ENCODE measurements at places on chromosomes 5 and 9.

- no peak for DNase-seq
These were observed 155.5 kb upstream of the WWC1 start for GRCh38 chr5:168135897-168136296.

DNA sequence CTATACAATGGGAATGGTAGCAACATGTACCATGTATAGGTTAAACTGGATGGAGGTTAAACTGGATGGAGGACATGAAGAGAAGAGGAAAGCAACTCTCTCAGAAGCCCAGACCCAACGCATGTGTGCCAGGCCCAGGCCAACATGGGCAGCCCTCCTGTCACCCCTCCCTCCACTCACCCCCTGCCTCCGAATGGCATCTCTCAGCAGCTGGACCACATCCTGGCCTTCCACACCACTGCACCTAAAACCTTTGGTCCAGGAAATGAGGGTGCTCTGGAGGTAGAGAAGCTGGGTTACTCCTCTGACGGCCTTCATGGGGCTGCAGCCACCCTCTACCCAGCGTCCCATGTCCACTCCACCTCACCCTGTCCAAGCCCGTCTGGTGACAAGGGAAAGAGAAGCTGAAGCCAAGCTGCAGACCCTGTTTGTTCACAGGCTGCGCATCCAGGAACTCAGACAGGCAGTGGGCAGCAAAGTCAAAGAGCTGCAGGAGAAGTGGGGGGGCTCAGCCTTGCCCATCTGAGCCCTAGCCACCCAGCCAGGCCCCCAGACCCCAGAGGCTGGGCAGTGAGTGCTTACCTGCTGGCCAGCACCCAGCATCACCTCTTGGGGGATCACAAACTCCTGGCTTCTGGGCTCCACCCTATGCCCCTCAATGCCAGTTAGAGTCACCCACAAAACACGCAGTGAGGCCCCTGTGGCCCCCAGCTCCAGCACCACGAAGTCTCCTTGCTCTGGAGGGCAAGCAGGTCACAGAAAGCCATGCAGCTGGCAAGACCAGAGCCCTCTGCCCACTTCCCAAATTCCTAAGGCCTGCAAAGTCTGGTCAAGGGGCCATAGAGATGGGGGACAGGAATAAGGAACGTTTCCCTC lies 8.5 kb downstream of the HK3 start:
- no peak for DNase-seq

- no peak for DNase-seq
These were observed 67.1 kb downstream of the SIL1 start for GRCh38 chr5:139131062-139131461.

DNA sequence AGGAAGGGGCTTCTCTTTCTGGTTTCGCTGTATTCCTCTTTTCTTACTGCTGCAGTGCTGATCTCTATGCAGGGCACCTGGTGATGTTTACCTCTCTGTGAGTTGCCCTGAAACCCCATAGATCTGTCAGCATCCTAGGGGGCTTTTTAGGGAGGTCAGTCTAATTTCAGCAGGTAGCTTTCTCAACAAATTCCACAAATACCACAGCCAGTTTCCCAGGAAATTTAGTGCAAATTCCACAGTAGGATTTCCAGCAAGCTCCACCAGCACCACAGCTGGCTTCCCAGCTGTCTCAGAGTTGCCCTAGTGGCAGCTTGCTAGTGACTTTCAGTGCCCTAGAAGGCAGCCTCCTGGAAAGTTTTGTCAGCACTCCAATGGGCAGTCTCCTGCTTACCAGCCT lies 379.1 kb upstream of the SMC2 start:
- DNase-seq = no peak

DNA sequence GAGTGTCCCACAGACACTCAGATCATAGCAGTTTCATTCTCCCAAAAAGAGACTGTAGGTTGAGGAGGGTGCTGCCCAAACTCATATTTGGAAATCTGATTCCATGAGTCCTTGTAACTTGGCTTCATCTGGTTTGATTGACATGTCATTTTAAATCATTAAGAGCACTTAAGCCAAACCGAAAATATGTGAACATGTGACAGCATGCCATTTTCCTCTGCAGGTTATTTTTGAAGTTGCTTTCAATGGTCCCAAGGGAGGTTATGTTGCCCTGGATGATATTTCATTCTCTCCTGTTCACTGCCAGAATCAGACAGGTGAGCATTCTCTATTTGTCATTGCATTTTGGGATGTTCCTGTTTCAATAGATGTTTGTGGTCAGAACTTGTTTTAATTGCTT lies 87.6 kb downstream of the MAMDC2 start:
- DNase-seq = no peak

GRCh38 chr9:107778661-107779060 lies 289.1 kb upstream of the KLF4 start:
- DNase-seq = no peak

DNA sequence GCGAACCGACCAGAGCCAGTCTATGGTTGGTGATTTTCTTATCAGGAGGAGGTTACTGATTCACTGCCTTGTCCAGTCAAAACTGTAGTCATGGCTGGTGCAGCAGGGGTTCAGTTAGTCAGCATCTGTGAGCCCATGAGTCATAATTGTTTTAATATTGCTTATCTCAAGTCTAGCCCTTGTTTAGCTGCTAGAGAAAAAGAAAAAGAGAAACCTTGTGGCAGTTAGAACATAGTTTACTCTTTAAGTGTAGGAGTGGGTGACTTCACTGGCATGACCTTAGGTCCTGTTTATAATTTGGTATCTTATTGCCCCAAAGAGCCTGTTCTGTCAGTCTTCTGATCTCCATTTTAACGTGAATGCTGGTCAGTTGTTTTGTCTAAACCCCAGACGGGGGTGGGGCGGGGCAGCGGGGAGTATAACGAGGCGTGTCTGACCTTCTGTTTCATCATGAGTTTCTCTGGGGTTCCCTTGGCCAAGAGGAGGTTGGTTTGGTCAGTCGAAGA lies 76.9 kb upstream of the NFIL3 start:
- DNase-seq = no peak

DNA sequence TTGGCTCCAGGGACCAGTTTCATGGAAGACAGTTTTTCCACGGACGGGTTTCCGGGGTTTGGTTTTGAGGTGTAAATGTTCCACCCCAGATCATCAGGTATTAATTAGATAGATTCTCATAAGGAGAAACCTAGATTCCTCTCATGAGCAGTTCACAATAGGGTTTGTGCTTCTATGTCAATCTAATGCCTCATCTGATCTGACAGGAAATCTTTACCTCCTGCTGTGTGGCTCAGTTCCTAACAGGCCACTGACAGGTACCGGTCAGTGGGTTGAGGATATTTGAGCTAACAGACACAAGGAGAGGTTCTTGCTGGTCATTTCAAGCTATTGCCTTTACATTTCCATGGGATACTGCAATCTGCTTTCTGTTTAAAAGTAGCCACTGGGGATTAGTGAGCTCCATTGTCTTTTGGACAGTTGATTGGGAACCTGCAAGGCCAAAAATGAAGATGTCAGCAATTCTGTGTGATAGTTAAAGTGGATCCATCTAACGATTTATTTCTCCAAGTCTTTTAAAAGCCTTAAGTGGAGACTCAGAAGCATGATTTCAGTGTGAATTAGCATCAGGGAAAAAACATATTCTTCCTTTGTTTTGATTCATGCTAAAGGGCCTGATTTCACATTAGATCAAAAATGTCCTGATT lies 38.6 kb downstream of the MRPS30 start:
- no peak for DNase-seq
